ENCODE measurements at places on chromosomes 12 and 14. TPM values are rescaled to one million over a fixed set of nuclear protein-coding genes. Genes with fewer than 3 reads are reported as not detected.

ARMH4 gene
- 6.8 TPM for total RNA-seq

NRXN3 gene
- 1.6 TPM for total RNA-seq

RNASE2 gene
- not detected for total RNA-seq

APOF gene
- total RNA-seq: not detected

BATF gene
- 4.9 TPM for total RNA-seq

GRCh38 chr14:90381011-90381786, 15.6 kb upstream of the CALM1 start:
- H3K4me3 ChIP-seq: no peak overlapping the region
- no peaks in the 10 kb centered on the region for H3K36me3 ChIP-seq
- no peak overlapping the region for H3K27ac ChIP-seq

DNA sequence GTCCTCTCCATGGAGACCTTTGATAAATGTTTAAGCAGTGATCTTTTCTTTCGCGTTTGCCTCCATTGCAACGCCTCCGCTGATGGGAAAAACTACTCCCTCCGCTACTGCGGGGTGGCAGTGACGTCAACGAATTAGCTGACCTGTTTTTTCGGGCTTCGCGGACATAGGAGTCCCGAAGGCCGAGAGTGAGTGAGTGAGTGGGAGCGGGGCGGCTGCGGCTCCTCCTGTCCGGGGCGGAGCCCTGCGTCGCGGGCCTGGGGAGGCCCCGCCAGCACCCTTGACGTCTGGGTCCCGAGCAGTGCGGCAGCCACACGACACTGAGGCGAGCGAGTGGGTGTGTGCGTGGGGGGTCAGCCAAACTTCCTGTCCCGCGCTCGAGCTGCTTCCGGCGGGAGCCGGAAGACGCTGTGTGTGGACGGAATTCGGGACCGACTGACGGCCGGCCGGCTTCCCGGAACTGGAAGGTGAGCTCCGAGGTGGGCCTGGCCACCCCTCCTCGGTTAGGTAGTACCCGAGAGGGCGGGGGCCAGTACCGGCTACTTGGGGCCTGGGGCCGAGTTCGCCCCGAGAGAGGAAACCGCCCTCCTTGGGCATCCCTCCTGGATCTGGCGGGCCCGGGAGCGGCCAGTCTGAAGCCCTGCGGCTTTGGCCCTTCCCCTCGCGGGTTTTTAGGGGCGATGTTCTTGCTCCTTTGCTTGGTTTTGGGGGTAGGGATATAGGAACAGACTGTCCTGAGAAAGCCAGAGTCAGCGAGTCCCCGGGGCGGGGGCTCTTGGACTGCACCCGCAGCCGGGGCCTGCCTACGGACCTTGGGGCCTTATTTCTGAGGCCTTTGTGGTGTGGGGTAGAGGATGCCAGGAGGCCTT, at the start of gene ZNF410:
TSS of gene ZNF410 (plus strand) at position 411 of the 869 bp plus-strand sequence. CDS start 5,317 bp downstream, outside the sequence.
- H3K4me1 ChIP-seq: peaks cover 6% of the 10 kb centered on the region
- peak within 1 kb of the TSS; percentile 88 for H3K27ac ChIP-seq
- H3K27me3 ChIP-seq: no peaks in the 10 kb centered on the region
- peak within 1 kb of the TSS; percentile 98 for H3K4me3 ChIP-seq
- H3K36me3 ChIP-seq: no peaks in the 10 kb centered on the region

DNA sequence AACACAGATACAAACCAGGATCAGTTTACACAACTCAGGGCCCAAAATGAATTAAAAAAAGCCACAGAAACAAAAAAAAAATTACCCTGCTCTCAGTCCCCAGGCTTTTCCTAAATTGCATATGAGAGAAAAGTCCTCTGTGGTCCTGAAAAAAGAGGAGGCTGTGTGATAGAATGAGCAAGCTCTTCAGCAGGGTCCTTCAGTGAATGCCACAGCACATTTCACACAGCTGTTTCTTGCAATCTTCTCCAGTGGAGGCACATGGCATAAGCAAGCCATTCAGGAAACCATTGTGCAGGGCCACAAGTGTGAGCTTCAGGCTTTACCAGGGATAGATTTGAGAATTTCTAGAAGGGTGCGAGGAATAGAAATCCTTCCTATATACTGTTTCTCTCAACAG, 168.5 kb downstream of the PPM1H start:
- H3K27me3 ChIP-seq: no peaks in the 10 kb centered on the region
- no peaks in the 10 kb centered on the region for H3K36me3 ChIP-seq
- peaks cover 12% of the 10 kb centered on the region for H3K4me1 ChIP-seq
- no peak overlapping the region for H3K4me3 ChIP-seq
- H3K27ac ChIP-seq: no peak overlapping the region

- no peak overlapping the region for H3K27ac ChIP-seq
- H3K36me3 ChIP-seq: no peaks in the 10 kb centered on the region
- no peak for DNase-seq
These were observed 5.1 kb upstream of the PCNX1 start for GRCh38 chr14:70902184-70902583.

DNA sequence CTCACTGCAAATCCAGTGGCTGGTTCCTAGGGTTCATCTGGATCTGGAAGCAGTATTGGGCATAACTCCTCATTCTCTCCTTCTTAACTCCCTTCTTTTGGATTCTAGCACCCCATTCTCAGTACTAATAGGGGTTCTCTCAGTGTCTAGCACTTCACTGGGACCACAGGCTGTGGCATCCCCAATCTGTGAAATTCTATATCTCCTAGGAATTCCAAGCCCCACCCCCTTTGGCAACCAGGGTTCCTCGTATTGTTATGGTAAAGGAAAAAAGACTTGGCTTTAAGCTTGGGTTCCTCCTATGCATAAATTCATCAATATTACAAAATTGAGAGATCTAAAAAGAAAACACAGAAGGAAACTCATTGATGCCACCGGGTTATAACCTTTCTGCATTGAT, 45.0 kb upstream of the FBXO21 start:
- no peaks in the 10 kb centered on the region for H3K4me1 ChIP-seq
- no peak for DNase-seq
- H3K4me3 ChIP-seq: no peak overlapping the region
- H3K27ac ChIP-seq: no peak overlapping the region
- no peaks in the 10 kb centered on the region for H3K36me3 ChIP-seq

- no peak overlapping the region for H3K4me3 ChIP-seq
- no peak for DNase-seq
- H3K4me1 ChIP-seq: no peaks in the 10 kb centered on the region
- H3K27ac ChIP-seq: no peak overlapping the region
- H3K36me3 ChIP-seq: no peaks in the 10 kb centered on the region
These were observed 837.8 kb downstream of the AACS start for GRCh38 chr12:125902991-125903390.

- no peak overlapping the region for H3K4me3 ChIP-seq
- no peak overlapping the region for H3K27ac ChIP-seq
- no peaks in the 10 kb centered on the region for H3K36me3 ChIP-seq
- no peaks in the 10 kb centered on the region for H3K4me1 ChIP-seq
- DNase-seq: no peak
These were observed 985.5 kb downstream of the DIO2 start for GRCh38 chr14:79225815-79226214.

DNA sequence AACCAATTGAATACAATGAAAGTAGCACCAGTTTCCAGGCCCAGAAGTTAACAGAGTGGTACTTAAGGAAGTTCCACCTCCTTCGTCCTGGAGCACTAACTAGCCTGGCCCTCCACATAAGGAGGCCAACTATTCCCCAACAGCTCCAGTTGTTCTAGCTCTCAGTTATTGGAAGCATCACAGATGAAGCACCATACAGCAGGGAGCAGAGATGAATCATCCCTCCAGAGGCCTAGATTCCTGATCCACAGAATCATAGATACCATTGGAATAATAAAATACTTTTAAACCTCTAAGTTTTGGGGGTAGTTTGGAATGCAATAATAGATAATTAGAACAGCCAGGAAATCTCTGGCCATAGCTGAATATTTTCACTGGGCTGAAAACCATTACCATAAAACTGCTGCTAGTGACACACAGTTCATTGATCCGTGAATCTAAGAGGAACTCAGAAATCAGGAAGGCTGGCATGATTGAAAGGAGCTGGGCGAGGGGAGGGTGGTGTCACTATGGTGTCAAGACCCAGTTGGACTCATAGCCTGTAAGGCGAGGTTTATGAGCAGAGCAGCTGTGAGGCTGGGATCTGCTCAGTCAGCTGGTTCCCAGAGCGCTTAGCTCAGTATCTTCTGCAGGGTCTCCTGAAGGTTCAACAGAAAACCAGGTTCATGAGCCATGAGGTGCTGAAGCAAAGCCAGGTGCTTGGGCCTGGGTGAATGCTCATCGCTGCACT, 371.4 kb upstream of the TMTC1 start:
- DNase-seq: no peak
- no peaks in the 10 kb centered on the region for H3K4me1 ChIP-seq
- H3K4me3 ChIP-seq: no peak overlapping the region
- no peaks in the 10 kb centered on the region for H3K36me3 ChIP-seq
- no peak overlapping the region for H3K27ac ChIP-seq

GRCh38 chr14:23485326-23485725, 15.8 kb downstream of the NGDN start:
- no peak overlapping the region for H3K27ac ChIP-seq
- DNase-seq: no peak
- no peak overlapping the region for H3K4me3 ChIP-seq
- no peaks in the 10 kb centered on the region for H3K27me3 ChIP-seq

DNA sequence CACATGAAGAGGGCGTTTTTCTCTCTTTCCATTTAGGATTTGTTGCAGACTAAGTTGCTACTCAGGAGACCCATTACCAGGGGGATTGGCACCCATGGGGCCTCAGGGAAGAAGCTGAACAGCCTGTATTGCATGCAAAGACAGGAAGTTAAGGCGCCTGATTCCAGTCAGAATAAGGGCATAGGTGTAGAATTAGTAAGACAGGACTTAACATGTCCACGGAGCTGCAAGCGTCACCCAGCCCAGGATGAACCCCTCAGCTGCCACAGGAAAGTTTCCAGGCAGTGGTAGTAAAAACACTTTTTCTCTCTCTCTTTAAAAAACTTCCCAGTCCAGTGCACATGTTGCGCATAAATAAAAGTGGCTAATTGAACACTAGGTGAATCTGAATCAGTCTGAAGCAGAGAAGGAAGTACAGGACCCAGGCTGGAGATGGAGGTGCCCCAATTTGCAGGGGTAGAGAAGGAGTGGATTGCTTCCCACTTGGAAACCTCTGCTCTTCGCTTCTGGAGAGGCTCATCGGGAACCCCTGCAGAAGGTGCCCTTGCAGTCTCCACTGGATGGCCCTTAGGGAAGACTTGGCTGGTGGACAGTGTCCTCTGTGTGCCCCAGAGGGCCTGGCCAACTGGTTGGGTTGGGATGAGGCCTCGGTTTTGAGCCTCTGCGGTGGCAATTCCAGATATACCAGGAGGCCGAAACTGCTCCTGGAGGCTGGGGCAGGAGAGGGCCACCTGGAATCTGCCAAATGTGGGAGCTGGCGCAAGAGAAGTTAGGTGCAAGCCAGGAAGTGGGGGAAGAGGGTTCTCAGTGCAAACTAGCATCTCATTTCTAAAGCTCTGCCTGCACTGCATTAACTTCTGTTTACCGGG, 10.7 kb upstream of the TBX3 start:
- no peaks in the 10 kb centered on the region for H3K36me3 ChIP-seq
- H3K4me1 ChIP-seq: peaks cover 27% of the 10 kb centered on the region
- DNase-seq: peak; percentile 60
- peak overlapping the region; percentile 99 for H3K27ac ChIP-seq
- H3K27me3 ChIP-seq: no peaks in the 10 kb centered on the region
- no peak overlapping the region for H3K4me3 ChIP-seq

GRCh38 chr12:91672130-91672529, 473.5 kb downstream of the BTG1 start:
- H3K4me3 ChIP-seq: no peak overlapping the region
- no peaks in the 10 kb centered on the region for H3K36me3 ChIP-seq
- H3K27ac ChIP-seq: no peak overlapping the region
- no peaks in the 10 kb centered on the region for H3K4me1 ChIP-seq
- no peaks in the 10 kb centered on the region for H3K27me3 ChIP-seq

DNA sequence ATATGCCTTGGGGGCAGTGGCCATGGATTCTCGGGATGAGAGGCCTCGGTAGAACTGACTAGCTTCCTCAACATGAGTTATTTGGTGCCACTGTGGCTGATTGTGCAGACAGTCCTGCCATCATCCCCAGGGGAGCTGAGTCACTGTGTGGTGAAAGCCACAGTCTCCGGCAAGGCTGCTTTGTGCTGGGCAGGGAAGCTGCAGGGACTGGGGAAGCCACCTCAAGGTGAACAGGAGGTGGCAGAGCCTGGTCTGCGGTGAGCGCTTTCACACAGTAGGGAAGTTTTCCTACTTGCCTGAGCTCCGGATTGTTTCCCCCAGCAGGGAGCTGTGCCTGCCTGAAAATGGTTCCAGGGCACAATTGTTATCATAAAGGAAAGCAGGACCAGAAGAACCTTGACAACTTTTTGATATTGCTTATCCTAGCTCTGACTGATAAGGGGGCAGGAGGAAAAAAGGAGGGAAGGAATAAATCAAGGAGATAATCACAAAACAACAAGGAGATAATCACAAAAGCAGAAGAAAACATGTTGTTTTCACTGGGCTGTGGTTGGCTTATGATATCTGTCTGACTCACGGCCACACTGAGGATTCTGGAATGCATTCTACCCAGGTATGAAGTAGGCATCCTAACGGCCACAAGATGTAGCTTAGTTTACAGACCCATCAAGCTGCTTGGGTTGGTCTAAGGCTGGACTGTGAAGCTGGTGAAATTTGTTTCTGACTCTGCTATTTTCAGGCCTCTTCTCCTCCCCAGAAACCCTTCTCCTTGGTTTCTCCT, 32.2 kb upstream of the GNG2 start:
- H3K4me3 ChIP-seq: no peak overlapping the region
- H3K4me1 ChIP-seq: no peaks in the 10 kb centered on the region
- DNase-seq: no peak
- no peaks in the 10 kb centered on the region for H3K36me3 ChIP-seq
- H3K27me3 ChIP-seq: no peaks in the 10 kb centered on the region

DNA sequence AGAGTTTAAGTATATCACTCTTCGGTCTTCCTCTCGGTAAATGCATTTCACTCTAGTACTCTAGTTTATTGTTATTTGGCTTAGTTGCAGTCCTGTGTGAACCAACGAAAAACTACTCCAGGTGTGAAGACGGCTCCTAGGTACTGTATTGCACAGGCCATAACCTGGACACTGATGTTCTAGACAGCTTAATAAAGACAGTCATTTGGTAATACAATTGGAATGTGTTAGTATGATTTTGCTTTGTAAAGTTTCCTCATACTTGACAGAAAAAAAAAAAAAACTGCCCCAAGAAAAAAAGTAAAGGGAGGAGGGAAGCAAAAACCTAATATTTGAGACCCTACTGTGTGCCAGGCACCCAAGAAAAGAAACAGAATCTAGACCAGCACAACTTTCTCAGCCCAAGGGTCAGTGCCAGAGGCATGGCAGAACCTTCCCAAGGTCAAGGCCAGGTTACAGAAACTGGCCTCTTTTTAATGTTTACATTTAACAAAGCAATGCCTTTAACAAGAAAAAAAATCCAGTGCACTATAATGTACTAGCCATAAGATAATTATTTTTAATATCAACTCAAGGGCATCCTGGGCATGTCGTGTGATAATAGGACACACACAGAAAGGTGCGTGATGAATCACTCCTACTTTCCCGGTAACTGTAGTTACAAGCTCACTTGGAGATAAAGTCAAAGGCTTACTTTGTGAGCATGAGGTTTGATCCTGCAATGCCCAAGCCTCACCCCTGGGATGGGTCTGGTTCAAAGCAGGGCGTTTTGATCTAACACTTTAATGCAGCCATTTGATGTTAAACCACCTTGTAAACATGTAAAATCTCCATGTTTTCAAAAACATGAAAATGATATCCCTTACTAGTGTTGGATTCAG, 110.6 kb downstream of the BMP4 start:
- no peak overlapping the region for H3K27ac ChIP-seq
- H3K36me3 ChIP-seq: no peaks in the 10 kb centered on the region
- H3K27me3 ChIP-seq: no peaks in the 10 kb centered on the region
- no peak for DNase-seq
- H3K4me3 ChIP-seq: no peak overlapping the region
